ENCODE measurements at places on chromosomes 1 and 21.

GRCh38 chr1:77948841-77949424, 29.9 kb downstream of the FUBP1 start:
- DNase-seq, result no peak

DNA sequence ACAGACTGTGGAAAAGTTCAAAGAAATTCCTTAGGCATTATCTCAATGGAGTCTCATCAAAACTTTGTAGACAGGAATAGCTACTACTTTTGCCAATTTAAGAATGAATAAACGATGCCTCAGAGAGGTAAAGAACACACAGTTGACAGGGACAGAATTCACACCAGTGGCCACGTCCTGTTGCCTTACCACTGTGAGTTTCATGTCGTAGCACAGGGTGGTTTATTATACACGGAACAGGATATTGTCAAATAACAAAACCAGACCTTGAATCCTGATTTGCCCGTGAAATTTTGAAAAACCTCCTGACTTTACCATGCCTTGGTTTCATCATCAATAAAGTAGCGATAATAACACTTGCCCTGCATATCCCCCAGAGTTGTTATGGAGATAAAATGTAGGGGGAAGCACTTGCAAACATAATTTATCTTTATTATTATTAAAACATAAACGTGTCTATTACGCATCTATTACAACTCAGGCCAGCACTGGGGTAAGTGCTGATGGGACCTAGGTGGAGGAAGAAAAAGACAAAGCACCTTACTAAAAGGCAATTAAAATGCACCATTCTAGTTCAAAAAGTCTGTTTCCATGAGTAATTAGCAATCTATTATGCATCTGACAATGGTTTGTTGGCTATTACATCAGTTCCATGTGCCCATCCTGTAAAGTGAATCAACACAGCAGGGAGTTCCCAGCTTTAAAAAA, 408.1 kb upstream of the RUNX1 start:
- DNase-seq, result no peak

DNA sequence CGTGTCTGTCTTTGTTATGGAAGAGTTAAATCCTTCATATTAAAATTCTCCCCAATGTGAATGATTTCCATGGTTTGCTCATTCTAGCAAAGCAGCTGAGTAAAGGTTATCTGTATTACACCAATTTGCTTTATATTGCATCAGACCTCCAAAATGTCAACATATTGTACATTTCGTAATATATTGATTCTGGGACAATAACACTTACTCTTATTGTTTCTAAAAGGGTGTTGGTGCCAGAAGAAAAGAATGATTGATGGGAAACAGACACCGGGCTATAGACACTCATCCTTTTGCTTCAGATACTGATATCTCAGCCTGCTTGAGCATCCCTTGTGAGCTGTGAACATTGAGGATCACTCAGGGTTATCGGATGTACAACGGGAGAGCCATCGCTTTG, 7.0 kb downstream of the NTNG1 start:
- no peak for DNase-seq

DNA sequence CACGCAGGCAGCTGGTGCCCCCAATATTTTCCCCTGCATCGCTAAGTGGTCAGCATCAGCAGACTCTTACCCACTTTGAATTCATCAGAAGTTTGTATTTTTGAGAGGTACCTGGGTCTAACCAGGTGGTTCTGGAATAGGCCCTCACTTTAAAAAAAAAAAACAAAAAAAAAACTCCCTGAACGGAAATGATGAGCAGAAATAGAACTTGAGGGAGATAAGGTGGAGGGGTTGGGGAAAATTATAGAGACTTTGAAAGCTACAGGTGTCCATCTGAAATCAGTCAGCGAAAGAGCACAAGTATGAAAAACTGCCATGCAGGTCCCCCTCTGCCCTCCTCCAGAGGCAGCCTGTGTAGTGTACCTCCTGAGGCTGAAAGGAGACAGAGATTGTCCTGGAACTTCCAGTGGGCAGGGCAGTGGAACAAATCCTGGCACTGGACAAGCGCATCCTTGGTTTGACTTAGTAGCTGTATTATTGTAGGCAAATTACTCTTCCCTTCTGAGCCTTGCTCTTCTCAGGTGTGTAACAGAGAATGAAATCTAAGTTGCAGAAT, 1.2 kb downstream of the SLAMF7 start:
- no peak for DNase-seq

GRCh38 chr1:31752258-31752657, 11.9 kb downstream of the ADGRB2 start:
- DNase-seq, result no peak

- no peak for DNase-seq
Measured at GRCh38 chr1:184069675-184070074, 18.1 kb downstream of the TSEN15 start.

GRCh38 chr1:66505671-66506392, 28.1 kb upstream of the SGIP1 start:
- no peak for DNase-seq

GRCh38 chr1:86933562-86934377, 19.3 kb downstream of the HS2ST1 start:
- DNase-seq, result no peak

DNA sequence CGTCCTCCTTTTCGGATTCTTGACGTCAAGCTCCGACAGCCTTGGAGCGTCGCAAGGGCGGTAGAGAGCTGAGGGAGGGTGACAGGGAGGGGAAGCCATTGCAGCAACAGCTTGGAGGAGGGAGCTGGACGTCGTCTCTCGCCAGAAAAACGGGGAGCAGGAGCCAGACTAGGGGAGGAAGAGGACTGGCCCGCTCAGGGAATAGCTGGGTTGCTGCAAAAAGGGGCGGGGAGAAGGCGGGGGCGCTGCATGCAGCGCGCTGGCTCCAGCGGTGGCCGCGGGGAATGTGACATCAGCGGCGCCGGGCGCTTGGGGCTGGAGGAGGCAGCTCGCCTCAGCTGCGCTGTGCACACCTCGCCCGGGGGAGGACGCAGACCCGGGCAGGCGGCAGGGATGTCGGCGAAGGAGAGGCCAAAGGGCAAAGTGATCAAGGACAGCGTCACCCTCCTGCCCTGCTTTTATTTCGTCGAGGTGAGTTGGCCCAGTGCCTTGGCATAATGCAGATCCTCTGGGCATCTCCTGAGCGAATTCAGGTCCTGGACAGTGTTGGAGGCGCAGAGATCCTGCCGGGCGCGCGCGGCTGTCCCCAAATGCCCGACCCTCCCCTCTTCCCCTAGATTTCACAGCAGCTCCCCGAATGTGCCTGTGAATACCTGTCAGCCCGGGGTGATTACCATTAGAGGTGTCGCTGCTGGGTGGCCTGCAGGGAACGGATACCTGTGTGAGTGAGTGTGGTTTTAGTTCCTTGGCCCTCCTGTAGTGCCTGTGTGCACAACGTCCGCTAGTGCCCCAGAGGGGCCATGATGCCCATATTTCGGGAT, at the start of gene PLPPR4:
Gene PLPPR4, plus strand, starts transcription at position 292 of the 821 bp plus-strand sequence. Its CDS starts 102 bp downstream, at position 394.
- no peak for DNase-seq

DNA sequence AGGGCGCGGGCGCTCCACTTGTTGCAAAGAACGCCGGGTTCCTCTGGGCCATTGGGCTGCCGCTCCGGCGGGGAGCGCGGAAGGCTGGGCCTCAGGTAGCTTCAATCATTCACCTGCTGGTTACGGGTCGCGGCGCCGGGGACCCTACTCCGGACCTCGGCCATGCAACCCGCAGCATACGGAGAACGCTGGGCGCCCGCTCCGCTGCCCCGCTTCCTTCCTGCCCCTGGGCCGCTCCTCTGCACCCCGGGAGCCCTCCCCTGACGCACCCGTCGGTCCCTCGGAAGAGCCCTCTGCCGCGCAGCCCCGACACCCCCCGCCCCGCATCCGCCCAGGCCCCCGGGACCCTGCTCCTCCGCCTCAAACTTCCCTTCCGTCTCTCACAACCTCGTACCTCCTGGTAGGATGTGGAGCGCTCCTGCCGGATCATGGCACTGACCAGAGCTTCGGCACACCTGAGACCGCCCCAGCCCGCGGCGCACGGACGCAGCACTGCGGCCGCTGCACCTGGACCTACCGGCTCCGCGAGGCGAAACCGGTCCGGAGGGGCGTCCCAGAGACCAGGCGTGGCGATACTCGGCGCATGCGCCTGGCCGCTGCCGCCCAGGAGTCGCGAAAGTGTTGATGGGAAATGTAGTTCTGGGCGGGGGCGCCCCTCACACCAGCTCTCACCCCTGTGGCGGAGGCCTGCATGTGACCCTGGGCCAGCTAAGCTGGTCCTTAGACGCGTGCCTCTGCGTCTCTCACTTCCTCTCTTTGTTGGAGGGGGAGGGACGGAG, at the start of gene PACC1:
Gene PACC1, minus strand, starts transcription at position 559 of the 779 bp plus-strand sequence. Its CDS starts 129 bp downstream, at position 430.
- DNase-seq, result peak; percentile 50

GRCh38 chr1:169630006-169630405, at the start of gene SELP:
TSS of gene SELP (minus strand) at chr1:169630124. CDS start at chr1:169630074, 50 bp downstream.
- DNase-seq, result no peak

GRCh38 chr1:60746278-60746791, 336.0 kb upstream of the NFIA start:
- DNase-seq, result no peak

DNA sequence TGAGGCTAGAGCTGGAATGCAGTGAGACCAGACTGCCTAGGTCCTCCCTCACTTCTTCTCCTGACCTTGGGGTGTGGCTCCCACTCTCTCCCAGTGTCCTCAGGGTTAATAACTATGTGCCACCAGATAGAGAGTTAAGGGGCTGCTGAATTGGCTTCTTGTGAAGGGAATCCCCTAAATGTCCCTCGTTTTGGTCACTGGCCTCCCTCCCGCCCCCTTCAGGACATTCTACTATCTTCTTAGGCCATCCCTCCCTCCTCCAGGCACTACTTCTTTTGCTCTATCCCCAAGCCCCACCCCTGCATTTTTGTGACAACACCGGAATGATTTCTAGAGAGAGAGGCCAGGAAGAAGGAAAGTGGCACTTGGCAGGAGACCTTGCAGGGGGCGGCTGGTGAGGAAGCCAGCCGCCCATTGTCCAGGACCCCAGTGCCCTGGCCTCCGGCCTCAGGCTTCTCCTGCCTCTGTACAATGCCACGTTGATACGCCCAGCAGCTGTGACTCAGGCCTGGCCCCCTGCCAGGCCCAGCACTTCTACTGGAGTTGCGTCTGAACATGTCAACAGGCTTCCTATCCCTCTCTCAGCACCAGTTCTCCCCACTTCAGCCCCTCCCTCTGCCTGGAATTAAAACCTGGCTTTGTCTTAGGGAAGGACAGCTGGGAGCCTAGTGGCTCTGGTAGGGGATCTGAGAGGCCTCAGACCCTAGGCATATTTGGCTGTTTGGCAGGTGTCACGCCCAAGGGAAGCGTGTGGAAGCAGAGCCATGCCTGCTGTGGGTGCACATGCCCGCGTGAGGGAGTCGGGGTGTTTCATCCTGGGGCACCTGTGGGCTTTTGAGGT, 9.1 kb downstream of the LMNA start:
- DNase-seq, result peak; percentile 100

- DNase-seq, result no peak
Measured at GRCh38 chr21:42624095-42624790, 29.2 kb upstream of the PDE9A start.

DNA sequence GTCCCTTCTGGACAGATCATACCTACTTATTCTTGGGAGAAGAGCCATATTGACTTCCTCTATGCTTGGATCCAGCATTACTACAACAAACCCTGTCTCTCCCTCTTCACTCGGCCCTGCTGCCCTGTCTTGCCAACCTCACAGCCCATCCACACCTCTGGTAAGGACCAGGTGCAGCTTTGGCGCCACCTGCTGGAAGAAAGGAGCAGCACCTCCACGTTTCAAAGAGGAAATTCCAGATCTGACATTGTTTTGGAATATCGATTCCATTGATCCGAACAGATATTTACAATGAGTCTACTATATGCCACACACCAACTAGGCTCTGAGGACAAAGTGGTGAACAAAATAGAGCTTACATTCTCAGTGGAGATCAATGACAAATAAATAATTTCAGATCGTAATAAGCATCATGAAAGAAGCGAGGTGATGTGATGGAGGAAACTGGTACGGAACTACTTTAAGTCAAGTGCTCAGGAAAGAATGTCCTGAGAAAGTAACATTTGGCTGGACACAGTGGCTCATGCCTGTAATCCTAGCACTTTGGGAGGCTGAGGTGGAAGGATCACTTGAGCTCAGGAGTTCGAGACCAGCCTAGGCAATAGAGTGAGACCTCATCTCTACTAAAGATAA, 18.7 kb downstream of the MFSD2A start:
- DNase-seq, result peak; percentile 16
